Progenitor cell of endocrine pancreas (in vitro differentiated cells): ENCODE measurements at places on chromosomes 1 and 21. TPM values are rescaled to one million over a fixed set of nuclear protein-coding genes. Genes with fewer than 3 reads are reported as not detected.

GBP5 gene
- not detected in 2 replicates for total RNA-seq

RGS2 gene
- total RNA-seq = 21.8 and 22.4 TPM in 2 replicates

SDHC gene
- 167 and 190 TPM in 2 replicates for total RNA-seq

DNA sequence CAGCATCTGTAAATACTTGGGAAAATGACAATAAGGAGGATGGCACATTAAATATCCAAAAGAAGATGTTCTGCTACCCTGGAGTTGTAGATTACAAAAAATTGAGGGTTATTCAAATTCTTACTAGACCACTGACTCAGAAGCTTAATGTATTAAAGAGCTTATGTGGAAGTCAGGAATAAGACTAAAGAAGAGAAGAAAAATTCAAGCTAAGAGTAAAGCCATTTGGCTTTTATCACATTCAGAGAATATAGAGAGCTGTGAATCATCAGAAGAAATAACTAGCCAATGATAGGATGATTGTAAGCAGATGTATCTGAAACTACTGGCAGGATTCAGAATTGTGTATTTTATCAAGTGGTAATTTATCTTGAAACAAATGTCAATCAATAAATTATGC, 237.0 kb downstream of the TBX15 start:
- no peak overlapping the region for H3K4me3 ChIP-seq
- no peak overlapping the region for H3K27ac ChIP-seq
- no peak for DNase-seq
- no peaks in the 10 kb centered on the region for H3K4me1 ChIP-seq
- H3K27me3 ChIP-seq = peaks cover 16% of the 10 kb centered on the region
